ENCODE measurements at places on chromosomes 12 and 14. TPM values are rescaled to one million over a fixed set of nuclear protein-coding genes. Genes with fewer than 3 reads are reported as not detected.

The LMNTD1 gene
- not detected for total RNA-seq

The KLHDC1 gene
- 1.6 TPM for total RNA-seq

The RTN1 gene
- 0.29 TPM for total RNA-seq

The ARHGAP9 gene
- not detected for total RNA-seq

The CPM gene
- not detected for total RNA-seq

The PEBP1 gene
- 185 TPM for total RNA-seq

The TGM1 gene
- total RNA-seq, result 3.9 TPM

The GDF3 gene
- 4.1 TPM for total RNA-seq

The MYRFL gene
- total RNA-seq, result not detected

The ACSM4 gene
- not detected for total RNA-seq

The BIN2 gene
- total RNA-seq, result not detected

The MYO1H gene
- not detected for total RNA-seq

The DNAJC22 gene
- total RNA-seq, result 1.3 TPM

The POTEG gene
- total RNA-seq, result not detected

The TAS2R42 gene
- not detected for total RNA-seq

The SERPINA10 gene
- not detected for total RNA-seq

The CHPT1 gene
- total RNA-seq, result 25.3 TPM

The HOXC6 gene
- total RNA-seq, result 0.58 TPM

The KIF5A gene
- 0.12 TPM for total RNA-seq

The KLRK1 gene
- not detected for total RNA-seq

The PPM1A gene
- total RNA-seq, result 33.9 TPM
